ENCODE measurements at places on chromosomes 3 and 15.

- no peak for DNase-seq
These were observed 3.4 kb upstream of the RFTN1 start for GRCh38 chr3:16516695-16517481.

DNA sequence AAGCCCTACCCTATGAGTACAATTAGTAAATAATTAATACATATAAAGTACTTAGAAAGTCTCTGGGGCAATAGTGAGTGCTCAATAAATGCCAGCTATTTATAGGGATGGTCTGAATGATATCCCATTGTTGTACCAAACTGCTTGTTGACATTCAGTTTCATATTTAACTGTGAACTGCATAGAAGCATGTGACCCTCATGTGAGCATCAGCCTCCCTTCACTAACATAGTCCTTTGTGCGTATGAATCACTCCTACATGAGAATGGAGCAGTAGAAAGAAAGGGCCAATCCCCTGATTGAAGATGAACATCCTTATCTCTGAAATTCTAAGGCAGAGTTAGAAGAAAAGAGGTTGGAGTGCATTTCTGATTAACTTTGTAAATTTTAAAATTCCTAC is 68.7 kb upstream of the ATP10A start:
- DNase-seq = no peak

DNA sequence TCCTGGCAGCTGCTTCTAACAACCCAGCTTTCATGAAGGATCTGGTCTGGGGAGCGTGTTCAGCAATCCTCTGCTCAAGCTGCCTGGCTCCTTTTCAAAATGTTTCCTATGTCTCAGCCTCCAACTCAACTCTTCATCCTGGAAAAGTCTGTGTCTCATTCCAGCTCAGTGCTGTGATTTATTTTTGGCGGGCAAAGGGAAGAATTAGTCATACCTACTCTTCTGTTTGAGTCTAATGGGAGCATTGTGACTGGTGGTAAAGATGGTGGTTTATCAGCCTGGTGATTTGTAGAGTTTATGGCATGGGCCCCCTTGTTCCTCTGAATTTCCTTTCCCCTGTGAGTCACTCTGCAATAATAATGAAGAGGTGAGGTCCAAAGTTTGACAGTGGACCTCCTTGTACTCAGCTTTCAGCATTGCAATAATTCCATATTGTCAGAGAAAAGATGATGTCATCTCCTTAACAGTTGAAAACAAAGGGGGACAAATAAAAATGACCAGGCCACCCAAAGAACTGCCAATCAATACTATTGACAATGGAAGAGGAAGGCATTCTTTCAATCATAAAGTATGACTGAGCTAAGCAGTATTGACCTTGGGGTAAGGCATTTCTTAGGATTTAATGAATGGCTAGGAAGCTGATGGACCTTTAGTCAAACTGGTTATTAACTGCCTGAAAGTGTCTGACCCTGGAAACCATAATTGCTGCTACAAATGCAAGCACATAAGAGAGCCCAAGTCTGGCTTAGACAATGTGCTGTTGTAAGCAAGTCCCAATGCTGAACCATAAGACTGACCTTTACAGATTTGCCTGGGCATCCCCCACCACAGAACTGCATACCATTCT is 204.7 kb upstream of the MCTP2 start:
- DNase-seq = no peak

DNA sequence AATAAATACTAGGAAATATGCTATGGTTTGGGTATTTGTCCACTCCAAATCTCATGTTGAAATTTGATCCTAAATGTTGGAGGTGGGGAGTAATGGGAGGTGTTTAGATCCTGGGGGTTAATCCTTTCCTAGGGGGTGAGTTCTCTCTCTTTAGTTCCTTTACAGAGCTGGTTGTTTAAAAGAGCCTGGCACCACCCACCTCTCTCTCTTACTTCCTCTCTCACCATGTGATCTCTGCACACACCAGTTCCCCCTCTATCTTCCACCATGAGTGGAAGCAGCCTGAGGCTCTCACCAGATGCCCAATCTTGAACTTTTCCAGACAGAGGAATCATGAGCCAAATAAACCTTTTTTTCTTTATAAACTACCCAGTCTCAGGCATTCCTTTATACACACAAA is 10.5 kb downstream of the SLC24A5 start:
- no peak for DNase-seq

DNA sequence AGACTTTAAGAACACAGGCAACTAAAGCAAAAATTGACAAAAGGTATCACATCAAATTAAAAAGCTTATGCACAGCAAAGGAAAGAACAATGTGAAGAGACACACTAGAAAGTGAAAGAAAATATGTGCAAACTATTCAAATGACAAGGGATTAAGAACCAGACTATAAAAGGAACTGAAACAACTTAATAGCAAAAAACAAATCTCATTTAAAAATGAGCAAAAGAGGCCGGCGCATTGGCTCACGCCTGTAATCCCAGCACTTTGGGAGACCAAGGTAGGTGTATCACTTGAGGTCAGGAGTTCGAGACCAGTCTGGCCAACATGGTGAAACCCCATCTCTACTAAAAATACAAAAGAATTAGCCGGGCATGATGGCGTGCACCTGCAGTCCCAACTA is 14.4 kb downstream of the NGLY1 start:
- no peak for DNase-seq

GRCh38 chr15:45550436-45550835 is 27.9 kb upstream of the SLC30A4 start:
- DNase-seq = no peak

DNA sequence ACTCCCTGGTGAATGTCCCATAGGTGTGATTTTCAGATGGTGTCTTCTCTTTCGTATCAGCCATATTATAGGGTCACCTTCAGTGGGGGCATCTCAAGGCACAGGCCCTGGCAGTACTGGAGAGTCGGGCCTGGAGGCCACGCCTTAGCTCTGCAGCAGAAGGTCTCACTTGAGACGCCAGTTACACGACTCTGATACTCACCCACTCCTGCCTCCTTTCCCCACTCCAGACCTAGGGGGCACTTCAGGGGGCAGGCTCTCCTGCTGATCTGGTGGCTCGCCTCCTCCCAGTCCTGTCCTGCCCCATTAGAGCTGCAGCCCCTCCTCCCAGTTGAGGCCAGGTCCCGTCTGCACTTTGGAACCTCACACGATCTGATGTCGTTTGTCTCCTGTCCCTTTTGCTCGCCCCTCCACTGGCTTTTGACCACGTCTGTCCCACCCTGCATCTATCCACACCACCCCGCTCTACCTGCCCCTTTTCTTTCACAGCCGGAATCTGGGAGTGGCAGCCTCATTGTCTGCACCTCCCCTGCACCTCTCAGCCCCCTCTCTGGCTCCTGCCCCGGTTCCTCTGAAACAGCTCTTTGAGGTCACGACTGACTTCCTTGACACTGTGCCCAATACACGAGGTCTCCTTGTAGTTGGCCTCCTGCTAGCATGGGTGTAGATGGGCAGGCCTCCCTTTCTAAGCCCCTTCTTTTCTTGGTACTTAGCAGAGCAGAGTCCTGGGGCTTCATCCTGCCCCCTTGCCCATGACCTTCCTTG is 181.9 kb downstream of the NSMCE3 start:
- no peak for DNase-seq

DNA sequence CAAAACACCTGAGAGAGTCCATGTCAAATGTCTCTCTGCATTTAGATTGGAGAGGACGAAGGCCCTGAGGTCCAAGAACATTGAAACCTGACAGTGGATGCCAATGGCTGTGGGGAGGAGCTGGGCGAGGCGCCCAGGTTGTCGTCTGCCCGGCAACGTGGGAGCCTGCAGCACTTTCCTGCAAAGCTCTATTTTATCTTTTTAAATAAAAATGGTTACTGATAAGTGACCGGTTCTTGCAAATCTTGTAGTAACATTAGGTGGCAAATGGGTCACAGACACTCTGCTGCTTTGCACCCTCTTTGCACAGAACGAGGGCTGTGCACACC is 19.5 kb upstream of the FANCD2 start:
- no peak for DNase-seq

DNA sequence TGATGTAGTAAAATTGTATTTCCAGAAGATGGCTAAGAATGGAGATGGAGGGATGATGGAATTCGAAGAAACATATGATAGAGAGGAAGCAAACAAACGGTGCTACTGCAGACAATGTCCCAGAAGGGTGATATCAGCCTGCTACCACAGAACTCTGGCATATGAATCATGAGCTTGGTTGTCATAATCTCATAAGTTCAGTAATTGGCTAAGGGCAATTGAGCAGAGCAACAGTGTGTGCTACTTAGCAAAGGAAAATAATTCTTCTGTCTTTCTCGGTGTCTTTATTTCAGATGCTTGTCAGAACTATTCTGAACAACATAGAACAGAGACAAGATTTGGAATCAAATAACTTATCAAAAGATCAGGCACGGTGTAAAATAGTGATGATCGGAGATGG is 407.3 kb downstream of the GBE1 start:
- no peak for DNase-seq

GRCh38 chr3:195025056-195025883 is 245.7 kb downstream of the XXYLT1 start:
- DNase-seq = no peak

- no peak for DNase-seq
These were observed 3.4 kb downstream of the KLHL40 start for GRCh38 chr3:42688487-42689420.

DNA sequence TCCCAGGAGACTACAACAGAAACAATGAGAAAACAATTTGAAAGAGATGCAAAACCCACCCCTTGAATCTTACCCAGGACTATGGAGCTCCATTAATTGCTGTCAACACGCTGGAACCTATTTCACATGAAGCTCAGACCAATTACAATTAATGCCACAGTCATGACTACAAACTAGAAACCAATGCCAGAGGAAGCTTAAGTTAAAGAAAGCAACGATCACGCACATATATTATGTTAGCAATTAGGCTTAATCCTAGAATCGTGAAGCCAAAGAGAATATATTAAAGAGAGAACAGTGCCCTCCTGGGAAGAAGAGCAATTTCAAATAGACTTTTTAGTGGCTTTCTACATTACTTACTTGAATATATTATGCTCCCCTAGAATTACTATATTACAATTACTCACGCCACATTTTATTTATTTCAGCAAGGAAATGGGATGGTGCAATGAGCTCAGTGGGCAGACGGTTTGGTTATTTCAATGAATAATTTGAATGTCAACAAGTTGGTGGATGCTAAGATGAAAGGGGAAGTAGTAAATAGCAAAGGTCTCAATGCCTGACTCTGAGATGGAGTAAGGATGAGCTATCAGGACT is 125.5 kb downstream of the GREM1 start:
- DNase-seq = no peak

DNA sequence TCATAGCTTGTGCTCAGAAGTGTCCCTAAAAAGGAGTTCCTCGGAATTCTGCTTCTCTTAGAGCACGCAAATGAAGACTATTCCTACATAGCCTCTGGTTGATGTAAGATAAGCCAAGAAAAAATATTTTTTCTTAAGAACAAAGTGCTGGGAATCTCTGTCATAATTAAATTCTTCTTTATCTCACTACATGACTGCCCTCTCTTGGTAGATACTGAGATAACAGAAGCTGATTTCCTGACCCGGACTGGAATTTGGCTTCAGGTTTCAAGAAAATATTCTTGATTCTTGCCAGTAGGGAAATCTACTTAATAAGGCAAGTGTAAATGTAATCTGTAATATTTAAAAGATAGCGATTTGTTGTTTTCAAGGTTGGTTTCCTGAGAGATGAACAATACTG is 31.3 kb upstream of the SETMAR start:
- DNase-seq = no peak

DNA sequence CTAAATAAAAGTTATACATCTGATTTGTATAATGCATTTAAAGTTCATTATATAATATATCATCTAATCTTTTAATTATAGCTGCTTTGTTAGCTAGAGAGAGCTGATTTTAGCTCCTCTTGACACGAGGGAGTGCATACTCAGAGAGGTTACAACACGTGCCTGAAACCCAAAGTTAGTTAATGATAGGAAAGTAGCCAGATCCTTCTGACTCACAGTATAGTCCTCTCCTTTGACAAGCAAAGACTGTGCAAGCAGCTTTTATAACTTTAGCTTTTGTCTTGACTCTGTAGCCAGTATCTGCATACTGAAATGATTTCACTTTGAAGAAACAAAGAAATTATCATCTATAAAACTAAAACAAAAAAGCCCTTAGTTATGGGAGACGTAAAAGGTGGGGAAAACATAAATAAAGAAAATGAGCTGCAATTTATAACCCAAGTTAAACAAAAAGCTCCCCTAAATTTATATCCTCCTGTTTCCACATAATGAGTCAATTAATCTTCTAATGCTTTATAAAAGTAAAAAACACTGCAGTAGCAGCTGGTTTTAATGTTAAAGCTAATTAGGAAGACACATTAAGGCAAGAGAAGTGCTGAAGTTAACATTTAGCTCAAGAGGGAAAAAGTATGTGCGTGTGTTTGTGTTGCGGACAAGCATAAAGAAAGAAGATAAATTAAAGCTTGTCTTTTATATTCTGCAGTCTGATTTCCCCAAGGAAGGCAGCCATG is 13.1 kb downstream of the GABRR3 start:
- no peak for DNase-seq

GRCh38 chr3:127427156-127427555 is 139.3 kb upstream of the PRR20G start:
- no peak for DNase-seq

GRCh38 chr15:66101715-66102395 is 151.7 kb downstream of the MEGF11 start:
- DNase-seq = no peak

DNA sequence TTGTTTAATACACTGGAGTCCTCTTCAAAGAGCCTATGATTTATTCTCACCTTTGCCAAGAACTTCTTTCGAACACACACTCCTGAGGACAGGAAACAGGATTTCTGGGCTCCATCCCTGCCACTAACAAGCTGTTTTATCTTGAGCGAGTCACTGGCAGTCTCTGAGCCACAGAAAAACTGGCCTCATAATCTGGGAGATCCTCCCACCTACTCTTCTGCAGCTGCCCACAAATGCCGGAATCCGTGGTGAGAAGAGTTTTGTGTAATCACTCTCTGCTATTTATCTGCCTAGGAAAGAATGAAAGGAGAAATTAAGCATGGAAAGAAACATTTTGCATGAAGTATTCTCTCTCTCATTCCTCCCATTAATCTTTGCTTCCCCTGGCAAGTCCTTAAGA is 172.0 kb upstream of the TRIM42 start:
- DNase-seq = no peak

GRCh38 chr3:11552289-11553264 is 91.1 kb downstream of the VGLL4 start:
- no peak for DNase-seq

DNA sequence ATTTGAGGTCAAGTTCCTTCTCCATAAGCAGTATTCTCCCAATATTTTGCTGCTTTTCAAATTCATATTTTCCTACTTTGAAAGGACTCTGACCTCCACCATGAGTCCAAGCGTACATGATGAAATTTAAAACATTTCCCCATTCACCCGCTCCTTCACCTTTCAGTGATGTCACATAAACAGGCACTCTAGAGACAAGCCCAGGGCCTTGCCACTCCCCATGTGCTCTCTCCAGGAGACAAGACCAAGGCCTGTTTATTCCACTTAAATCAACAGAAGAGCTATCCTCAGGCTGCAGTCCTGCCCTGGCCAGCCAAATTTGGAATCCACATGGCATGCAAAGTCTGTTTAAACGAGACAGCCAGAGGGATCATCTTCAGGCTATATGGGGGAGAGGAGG is 161.5 kb downstream of the ARRDC4 start:
- no peak for DNase-seq

Measured in activated naive CD4-positive, alpha-beta T cell (primary cell).